ENCODE measurements at places on chromosomes 6 and 20.

DNA sequence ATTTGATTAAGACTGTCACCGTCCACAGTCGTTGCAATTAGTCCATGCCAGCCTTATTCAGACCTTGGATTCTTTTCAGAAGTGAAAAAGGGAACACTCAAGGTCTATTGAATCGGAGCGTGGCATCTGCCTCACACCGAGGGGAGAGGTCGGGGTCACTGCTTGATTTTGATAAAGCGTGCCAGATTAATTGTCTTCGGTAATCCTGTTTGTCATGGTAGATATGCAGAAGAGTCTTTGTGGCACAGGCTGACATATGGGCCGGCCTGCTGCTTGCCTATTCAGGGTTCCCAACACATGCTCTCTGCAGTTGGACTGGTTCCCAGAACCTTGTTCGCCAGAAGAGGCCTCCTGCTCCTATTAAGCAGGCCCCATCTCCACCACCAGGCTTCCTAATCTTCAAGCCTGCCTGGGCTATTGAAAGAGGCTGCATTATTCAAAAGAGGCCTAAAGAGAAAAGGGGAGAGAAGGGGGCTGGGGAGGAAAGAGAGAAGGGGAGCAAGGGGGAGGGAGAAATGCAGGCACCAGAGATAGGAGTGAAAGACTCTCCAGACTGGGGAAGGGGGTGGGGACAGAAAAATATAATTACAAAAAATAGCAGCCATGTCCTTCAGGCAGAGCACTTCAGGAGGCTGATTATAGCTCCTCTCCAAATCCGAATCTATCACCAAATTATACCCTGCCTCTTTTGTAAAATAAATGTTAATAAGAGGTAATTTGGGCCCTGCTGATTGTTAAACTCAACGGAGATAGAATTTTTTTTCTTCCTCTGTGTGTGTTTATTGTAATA lies 611.3 kb downstream of the HDGFL1 start:
- no peak for DNase-seq

DNA sequence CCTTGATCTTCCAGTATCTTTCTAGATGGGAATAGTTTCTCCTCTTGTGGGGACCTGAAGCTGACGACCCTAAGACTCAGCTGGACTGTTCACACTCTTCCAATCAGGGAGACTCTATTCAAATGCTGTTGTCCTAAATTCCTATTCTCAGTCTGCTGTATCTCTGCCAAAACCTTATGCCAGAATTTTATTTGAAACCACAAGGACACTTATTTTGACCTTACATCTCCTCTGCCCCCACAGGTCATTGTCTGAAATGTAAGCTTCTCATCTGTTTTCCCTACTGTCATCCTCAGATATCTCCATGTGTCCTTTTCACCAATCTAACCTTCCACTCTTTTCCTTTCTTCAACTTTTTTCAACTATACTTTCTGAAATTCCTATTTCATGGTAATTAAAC lies 289.5 kb upstream of the SGK1 start:
- no peak for DNase-seq

- DNase-seq, result no peak
Observed at GRCh38 chr20:63215101-63216040, 560 bp downstream of the YTHDF1 start.

DNA sequence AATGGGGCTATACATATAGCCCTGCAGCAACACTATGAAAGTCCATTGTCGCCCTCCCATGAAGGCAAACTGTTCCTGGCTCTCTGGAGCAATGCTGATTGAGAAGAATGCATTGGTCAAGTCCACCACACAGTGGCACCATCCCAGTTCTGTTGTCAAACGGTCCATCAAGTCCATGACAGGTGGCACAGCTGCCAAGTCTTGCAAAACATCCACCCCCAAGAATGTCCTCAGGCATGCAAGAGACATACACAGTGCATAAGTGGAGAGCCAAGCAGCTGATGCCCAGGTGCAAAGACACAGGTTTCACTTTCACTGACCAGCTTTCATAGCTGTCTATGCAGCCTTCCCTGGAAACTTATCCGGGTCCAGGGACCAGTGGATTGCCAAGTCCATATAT lies 17.5 kb downstream of the ZNF391 start:
- no peak for DNase-seq

GRCh38 chr20:3680701-3681351 lies 984 bp downstream of the ADAM33 start:
- DNase-seq, result no peak

DNA sequence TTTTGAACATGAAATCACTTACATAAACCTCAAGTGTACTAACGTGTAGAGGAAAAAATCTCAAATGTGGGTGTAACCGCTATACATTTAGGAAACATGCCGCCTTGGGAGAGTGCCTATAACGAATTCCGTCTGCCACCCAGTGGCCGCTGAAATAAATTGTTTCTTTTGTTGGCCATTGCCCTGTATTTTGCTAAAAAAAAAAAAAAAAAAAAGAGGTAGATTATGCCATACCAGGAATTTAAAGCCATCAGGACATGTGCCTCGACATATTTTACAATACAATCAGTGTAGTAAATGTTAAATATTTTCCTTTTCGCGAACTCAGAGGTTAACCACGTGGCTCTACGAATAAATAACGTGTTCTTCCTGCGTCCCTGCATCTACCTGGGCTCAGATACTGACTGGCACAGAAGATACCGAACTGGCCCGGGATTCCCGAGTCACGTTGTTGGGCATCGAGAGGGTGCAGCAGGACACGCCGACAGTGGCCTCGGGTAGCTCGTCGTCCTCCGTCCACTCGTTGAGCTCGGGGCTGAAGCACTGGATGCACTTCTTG lies 14.3 kb downstream of the KLHL31 start:
- DNase-seq, result peak; percentile 62

GRCh38 chr6:41967312-41968287 lies 26.0 kb upstream of the CCND3 start:
- no peak for DNase-seq

Measured in effector memory CD8-positive, alpha-beta T cell (primary cell).